ENCODE measurements at places on chromosomes 11 and 22.

DNA sequence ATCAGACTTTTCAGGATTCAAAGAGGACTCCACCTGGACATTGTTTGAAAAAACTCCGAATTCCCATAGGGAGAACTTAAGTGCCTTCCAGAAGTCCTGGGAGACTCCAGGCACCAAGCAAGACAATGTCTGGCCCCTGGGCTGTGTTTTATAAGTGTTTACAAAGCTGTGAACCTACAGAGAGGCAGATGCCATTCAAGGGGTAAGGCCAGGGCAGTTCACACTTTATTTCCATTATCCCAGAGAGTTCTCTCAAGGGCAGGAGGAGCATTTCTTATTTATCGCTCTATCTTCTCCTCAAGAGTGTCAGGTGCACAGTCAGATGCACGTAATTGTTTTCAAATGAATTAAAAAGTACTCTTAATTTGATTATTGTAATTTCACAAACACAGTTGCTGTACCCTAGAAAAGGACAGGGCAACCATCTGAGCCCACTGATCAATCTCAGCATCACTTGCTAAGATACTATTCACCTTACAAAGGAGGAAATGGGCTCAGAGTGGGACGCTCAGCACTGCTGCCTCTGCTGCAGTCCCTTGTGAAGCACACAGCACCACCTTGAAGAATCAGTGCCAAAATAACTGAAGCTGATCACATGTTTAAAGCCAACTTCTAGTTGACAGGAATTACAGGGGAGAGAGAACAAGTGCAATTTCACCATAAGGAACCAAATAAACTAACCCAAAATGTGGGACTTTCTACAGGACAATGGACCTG is 35.0 kb downstream of the RASSF10 start:
- no peak for DNase-seq

DNA sequence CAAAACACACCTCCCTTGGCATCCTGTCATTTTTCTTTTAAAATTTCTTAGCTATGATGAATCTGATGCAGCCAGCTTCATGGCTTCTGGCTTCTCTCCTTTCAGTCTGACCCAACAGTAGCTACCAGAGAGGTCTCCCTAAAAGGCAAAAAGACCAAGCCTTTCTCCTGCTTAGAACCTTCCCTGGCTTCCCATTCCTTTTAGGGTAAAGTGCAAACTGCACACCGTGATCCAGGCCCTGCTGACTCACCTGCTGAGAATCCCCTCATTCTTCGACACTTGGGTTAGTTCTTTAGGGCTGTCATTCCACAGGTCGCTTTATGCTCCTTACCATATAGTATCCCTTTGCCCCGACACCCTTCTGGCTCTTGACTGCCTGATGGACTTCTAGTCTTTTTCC is 362.4 kb downstream of the MIAT start:
- no peak for DNase-seq

GRCh38 chr11:28697920-28698827 is 590.0 kb downstream of the METTL15 start:
- no peak for DNase-seq

DNA sequence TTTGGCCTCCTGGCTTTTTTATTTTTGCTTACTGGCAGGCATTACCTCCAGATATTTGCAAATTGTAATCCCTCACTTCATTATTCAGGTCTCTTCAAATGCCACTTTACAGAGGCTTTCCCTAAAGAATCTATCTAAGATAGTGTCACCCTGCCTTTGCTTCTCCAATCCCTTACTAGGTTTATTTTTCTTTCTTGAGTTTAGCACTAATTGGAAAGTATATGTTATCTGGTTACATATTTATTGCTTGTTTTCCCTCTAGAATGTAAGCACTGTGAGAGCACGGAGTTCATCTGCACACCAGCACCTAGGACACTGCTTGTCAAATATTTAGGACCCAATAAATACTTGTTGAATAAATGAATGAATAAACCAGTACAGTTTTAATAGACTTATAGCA is 3.5 kb downstream of the KIF18A start:
- no peak for DNase-seq

GRCh38 chr11:123581651-123582399 is 72.6 kb downstream of the SCN3B start:
- no peak for DNase-seq

GRCh38 chr22:29773233-29773632 is 6.1 kb downstream of the UQCR10 start:
- DNase-seq: no peak

DNA sequence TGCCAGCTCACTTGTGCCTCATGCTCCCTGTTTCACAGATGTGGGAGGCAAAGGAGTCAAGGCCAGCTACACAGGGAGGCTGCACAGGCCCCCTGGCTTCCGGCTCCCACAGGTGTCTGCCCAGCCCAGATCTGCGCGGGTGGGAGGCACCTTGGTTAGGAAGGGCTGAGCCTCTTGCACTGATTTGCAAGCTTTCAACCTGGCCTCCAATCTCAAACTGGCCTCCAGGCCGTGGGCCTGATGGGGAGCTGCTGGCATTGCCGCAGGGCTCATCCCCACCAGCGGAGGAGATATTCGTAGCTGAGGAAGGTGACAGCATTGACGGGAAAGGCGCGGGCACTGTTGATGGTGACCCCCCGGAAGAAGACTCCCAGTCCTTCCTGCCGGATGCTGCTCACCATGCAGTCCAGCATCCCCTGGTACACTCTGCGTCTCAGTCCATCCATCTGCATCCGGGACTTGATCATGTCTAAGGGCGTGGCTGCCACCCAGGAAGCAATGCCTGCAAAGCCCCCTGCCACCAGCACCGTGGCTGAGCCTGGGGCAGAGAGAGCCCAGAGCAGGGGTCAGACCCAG is 6.2 kb downstream of the SLC25A45 start:
- DNase-seq: no peak

DNA sequence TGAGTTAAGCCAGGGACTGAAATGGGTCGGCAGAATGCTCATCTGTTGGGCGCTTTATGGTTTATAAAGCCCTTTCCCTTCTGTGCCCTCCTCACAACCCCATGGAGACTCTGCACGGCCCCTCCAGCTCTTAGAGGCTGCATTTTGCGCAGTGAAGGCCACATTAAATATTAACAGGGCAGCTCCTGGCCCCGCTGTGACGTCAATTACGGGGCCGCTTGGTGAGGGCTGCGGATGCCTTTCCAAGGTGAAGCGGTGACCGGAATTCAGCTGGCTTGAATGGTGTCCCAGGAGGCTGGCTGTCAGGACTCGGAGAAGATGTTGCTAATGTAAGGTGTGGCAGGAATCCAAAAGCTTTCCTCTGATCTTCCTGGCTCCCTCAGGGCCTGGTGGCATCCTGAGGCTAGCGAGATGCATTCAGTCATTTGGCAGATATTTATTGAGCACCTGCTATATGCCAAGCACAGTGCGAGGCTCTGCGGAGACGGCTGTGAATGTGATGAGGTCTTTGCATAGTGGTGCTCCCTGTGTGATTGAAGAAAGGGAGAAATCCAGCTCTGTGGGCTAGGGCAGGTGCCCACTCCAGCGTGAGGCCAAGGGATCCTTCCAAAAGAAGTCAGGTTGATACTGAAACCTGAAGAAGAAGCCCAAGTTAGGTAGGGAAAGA is 10.4 kb upstream of the YWHAH start:
- no peak for DNase-seq

GRCh38 chr11:42812960-42813359 is 498.8 kb upstream of the API5 start:
- DNase-seq: no peak

DNA sequence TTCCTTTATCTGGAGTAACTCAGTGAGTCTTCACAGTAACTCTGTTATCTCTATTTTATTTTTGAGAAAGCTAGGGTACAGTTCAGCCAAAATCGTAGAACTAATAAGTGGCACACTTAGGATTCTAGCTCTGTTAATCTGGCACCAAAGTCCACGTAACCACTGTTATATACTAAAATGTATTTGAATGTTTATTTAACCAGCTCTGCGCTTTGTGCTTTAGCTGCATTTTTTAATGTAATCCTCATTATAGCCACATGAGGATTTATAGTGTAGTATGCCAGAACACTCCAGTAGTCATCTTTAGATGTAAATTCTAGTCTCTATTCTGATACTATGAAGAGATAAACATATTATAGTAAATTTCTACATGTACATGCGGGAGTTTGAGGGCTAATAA is 36.8 kb downstream of the YAP1 start:
- DNase-seq: no peak

- DNase-seq: no peak
Measured at GRCh38 chr11:111777094-111778046, 11.2 kb upstream of the PPP2R1B start.

GRCh38 chr11:35178873-35179272 is 39.9 kb downstream of the CD44 start:
- DNase-seq: no peak

- no peak for DNase-seq
Measured at GRCh38 chr11:17273211-17273610, 3.3 kb upstream of the NUCB2 start.

DNA sequence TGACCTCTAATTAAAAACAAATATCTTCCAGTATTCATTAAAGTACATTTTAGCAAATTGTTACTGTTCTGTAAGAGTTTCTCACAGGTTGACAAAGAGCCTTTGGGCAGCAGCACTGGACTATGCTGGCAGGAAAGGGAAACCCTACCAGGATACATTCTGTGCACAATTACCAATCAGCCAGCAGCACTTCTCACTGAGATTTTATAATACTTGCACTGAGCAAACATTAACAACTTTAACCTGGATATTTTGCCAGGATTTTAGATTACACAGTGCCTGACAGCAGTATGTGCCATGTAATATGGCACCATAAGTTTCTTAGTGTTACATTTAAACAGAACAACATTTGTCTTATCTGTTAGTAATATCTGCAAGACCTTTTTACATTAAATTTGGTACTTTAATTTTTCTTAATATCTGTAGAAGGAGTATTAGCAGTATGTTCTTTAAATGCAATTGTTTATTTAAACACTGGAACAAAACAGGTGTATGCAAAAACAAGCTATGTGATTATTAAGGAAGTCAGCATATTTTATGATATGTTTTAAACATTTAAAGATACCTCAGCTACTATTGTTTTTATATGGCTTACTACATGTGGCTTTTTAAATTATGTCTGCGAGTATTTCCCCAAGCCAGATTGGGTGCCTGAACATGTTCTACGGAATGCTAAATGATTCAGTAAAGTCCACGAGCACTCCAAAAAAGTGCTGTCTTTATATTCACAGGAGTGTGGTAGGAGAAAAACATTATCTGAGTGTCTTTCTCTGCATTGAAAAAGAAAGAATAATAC is 699.0 kb upstream of the LUZP2 start:
- no peak for DNase-seq

DNA sequence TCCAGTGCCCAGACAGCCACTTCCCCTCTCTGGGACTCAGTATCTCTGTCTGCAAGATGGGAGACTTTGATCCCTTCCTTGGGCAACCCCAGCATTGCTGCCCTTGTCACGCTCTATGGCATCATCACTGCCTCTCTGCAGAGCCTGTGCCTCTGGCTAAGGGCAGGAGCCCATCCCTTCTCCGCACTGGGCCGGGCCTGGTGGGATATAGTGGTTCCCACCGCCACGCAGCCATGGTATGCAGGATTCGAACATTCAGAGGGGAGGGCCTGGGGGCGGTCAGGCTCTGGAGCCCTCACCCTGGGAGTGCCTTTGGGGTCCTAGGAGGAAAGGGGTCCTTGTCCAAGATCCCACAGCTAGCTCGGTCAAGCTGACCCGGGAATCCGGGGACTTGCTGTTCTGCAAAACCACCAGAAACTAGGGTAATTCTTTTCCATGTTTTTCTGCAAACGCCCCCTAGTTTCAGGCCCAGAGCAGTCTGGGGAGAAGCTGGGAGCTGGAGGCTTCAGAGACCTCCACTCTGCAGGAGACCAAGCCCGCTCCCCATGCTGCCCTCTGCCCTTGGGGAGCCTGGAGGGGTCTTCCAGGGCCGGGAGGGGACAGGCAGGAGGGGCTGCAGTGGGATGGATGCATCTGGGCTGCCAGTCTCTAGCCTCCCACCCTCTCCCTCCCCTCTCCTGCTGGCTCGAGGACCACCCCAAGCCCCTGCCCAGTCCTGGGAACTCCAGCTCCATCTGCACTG is 24.4 kb upstream of the CBX7 start:
- DNase-seq: no peak

DNA sequence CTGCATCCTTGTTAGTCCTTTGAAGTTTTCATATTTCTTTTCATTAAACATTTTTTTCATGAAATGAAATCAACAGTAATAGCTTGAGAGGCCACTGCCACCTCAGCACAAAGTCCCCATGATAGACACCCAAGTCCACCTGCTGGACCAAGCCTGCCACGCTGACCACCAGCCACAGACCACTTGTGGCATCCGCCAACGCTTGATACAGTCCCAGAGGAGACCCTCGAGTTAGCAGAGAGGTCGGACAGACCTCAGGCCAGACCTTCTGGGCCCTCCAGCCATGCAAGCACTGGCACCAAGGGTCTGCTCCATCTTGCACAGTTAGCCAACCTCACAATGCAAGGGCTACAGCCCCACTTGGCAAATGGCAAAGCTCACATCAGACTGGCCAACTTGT is 91.8 kb upstream of the RTL6 start:
- no peak for DNase-seq

- no peak for DNase-seq
Measured at GRCh38 chr11:65262381-65262680, 569 bp downstream of the POLA2 start.

DNA sequence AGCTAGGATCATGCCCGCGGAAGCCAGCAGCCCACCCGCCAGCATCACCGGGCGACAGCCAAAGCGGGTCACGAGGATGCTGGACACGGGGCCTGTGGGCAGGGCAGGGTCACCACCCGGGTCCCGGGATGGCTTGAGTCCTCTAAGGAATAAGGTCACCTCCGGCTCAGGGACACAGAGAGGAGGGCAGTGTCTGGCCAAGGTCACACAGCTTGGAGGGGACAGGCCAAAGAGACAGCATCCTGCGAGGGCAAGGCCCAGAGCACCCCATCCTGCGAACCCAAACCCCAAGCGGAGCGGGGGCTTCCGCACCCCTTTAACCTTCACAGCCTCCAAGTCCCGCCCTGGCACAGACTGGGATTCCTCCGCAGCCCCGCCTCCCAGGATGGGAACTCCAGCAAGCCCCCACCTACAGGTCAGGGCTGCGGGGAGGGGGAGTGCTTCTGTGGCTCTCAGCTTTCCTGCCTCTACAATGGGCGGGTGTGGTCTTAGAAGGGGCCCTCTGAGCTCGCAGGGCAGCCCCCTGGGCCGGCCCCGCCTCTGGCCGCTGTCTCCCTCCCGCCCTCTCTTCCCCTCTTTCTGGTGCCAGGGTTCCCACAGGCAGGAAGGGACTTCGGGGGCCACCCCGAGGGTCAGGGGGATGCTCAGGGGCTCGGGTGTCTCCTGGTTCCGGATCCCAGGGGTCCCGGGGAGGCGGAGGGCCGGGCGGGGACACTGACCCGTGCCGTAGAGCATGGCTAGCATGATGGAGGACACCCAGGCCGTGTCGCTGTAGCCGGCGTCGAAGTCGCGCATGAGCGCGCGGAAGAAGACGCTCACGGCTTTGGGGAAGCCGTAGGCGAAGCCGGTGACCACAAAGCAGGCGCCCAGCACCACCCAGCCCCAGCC is 1.8 kb downstream of the SLC16A8 start:
- DNase-seq: no peak

GRCh38 chr11:66020618-66021357 is 5.5 kb downstream of the CATSPER1 start:
- DNase-seq: no peak

GRCh38 chr22:44075022-44075421 is 50.9 kb downstream of the PARVB start:
- no peak for DNase-seq
